Iris pigment epithelial cell (primary cell): ENCODE measurements at places on chromosomes 2 and 18.

GRCh38 chr2:218229851-218230250, 12.9 kb downstream of the ARPC2 start:
- peak; percentile 37 for DNase-seq

- no peak for DNase-seq
These were observed 28.1 kb downstream of the EXOC6B start for GRCh38 chr2:72797740-72798139.

DNA sequence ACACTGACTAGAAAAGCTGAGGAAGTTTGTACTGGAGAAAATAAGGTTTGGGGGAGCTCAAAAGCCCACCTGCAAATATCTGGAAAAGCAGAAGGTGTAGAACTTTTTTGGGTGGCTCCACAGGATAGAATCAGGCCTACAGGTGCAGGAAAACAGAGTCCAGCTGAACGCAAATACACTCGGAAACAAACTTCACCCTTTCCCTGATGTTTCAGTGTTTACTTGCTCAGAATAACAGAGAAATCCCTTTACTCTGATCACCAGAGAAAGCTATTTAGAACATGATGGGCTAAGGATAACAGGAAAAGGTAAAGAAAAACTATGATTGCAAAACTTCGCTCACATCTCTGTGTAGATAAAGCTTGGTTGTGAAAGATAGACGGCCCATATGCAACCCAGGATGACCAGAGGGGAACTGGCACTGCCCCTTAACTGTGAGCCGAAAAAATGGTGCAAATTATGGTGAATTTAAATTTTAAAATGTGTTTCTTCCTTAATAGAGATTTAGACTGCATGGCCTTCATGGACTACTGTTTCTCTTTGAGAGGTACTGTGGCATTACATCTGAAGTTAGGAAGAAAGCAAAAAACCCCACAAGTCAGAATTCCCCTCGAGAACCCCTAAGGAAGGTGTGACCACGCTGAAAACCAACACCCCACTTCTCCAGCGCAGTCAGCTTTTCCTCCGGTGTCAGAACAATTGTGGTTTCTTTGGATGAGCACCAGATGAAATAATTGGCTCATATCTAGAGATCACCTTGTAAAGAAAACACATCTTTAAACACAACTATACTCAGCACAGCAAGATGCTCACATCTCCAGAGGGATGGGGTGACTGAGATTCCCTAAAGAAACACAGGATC, 84.5 kb upstream of the TMEM247 start:
- DNase-seq: no peak

GRCh38 chr2:10424051-10424450, 24.1 kb downstream of the ODC1 start:
- peak; percentile 91 for DNase-seq

DNA sequence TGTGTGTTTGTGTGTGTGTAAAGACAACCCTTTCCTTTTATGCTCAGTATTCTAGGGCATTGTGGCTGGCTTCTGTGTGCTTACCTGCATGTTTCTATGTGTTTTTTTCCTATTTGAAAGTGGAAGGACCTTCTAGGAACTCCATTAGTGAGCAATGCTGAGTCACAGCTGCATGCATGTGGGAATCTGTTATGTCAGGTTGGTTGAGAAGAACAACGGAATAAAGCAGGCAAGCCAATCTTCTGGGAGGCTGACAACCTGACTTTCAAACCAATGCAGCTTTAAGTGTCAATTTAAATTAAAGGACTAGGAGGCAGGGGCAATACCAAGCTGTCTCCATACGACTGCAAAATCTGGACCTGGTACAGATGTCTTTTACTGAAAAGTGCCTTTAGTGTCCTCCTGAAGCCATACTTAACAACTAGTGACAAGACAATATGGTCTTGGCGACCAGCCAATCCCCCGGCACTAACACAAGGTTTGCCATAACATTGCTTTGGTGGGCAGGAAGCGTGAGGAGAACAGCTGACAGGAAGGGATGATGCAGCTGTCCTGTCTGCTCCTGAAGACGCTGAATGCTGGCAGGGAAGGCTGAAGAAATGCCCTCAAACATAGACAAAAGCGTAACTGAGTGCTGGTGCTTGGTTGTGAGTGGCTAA, 514.7 kb upstream of the CDH7 start:
- peak; percentile 8 for DNase-seq

- DNase-seq: no peak
These were observed 1.8 kb upstream of the CPO start for GRCh38 chr2:206937555-206937954.

- DNase-seq: peak; percentile 25
These were observed 214.9 kb downstream of the DSEL start for GRCh38 chr18:67301592-67301991.

DNA sequence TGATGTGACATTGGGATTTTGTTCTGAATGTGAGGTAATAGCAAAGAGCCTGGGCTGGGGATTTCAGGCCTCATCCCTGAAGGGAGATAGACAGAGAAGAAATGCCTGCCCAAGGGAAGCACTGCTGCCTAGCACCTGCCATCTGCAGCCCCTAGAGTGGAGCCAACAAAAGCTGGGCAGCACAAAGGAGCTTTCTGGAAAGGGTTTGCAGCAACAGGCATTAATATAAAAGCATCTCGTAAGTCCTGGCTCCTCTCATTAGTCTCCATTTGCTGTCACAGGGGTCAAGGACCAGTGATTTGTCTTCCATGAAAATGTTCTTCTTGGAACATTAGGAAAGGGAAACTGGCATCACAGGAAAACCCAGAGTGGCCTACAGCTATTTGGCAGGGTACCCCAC, 157.2 kb upstream of the SLC14A2 start:
- no peak for DNase-seq

DNA sequence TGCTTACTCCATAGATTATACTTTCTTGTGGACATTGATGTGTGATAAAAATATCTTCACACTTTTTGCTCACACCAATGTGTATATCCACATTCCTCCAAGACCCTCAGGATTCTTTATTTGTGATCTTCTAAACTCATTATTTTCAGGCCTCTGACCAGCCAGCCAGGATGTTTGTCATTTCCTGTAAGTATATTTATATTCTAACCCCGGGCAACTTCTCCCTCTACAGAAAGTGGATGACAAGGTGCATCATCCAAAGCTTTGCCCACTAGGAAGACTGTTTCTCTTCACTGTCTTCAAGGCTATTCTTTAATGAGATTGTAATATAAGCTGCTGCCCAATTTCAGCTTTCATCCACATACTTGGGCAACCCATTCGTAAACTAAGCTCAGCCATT, 3.6 kb upstream of the CWC22 start:
- no peak for DNase-seq

DNA sequence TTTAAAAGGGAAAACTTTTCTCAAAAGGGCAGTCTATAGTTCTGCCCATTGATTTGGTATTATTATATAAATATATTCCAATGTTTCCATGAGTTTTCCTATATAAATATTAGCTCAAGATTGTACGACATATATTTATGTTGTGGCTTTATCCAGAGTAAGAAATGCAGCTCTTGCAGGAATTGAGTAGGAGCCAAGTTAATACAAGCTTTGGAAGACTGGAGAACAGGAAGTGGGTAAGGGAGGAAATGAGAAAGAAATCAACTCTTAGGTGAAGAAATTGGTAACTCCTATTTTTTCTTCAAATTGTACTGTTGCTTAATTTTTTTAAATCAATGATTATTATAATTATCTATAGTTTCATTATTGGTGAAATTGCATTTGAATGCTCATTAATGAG, 105.4 kb upstream of the FAM117B start:
- peak; percentile 77 for DNase-seq

DNA sequence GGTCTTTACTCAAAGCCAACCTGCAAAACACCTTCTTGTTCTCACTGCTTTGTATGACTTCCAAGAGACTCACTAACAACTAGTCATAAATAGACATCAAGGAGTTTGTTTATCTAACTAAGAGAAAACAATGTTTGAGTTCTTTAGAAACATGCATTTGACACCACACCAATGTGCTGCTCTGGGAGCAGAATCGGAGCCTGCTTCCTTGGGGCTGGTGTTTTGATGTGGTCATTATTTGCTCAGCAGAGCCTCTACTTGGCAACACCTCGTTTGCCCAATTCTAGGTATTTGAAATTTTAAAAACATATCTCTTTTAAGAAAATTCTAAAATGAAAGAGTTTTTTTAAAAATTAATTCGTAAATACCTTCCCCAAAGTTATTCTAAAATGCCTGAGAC, 167.5 kb downstream of the BCL2 start:
- no peak for DNase-seq

DNA sequence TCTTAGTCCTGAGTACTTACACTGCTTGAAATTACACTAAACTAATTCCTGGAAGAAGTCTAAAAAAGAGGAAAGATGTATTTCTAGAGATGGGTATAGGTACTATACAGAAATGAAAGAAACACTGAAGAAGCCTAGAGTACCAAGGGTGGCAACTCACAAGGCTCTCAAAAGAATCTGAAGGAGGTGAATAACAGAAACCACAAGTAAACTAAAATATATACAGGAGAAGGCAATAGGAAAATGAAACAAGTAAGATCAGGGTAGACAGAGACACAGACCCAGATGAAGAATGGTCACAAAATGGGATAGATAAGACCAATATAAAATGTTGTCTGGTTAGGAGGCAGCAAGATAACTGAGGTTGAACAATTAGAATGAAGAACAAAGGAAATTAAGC, 59.9 kb downstream of the USP37 start:
- DNase-seq: no peak

DNA sequence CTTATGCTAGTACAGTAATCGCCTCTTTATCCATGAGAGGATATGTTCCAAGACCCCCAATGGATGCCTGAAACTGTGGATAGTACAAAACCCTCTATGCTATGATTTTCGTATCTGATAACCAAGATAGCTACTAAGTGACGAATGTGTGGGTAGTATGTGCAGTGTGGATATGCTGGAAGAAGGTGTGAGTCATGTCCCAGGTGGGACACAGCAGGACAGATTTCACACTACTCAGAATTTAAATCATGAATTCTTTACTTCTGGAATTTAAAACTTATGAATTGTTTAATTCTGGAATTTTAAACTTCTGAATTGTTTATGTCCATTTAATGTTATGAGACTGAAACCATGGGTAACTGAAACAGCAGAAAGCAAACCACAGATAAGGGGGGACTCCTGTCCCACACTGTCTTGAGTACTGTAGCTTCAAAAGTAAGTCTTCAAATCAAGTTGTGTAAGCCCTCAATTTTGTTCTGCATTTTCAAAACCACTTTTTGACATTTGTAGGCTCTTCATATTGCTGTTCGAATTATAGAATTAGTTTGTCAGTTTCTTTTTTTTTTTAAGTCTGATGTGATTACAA, 116.0 kb downstream of the LTBP1 start:
- DNase-seq: peak; percentile 75

GRCh38 chr2:138183705-138184104, 219.4 kb downstream of the HNMT start:
- no peak for DNase-seq

DNA sequence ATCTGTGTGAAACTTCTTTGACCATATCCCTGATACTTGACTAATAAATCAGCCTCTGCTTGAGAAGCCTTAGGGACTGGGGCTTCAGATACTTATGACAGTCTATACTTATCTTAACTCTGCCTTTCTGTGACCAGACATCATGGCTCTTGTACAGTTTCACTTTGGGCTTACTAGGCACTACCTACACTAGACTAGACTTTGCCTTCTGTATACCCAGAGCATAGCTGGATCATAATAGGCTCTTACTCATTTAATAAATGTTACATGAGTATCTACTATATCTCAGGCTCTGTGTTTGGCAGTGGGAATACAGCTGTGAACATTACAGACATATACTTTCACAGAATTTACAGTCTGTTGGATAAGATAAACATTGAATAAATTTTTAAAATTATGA, 9.0 kb downstream of the UGP2 start:
- DNase-seq: peak; percentile 15

DNA sequence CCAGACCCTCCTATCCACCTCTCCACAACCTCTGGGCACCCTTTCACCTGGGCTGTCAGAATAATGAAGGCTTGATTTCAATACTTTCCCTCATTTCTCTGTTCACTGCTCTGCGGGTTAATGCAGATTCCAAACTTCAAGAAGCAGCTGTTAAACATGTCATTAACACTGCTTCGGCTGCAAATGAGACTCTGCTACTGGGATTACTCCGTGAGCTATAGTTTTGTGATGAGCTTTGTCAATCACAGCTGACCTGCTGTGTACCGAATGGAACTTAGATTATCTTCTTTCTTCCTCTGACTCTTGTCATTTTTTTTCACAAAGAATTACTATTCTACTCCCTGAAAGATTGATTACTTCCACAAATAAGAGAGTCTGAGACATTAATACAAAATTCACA, 160.5 kb downstream of the TMEM182 start:
- DNase-seq: no peak

- no peak for DNase-seq
These were observed 99.2 kb upstream of the KYNU start for GRCh38 chr2:142778289-142778688.

GRCh38 chr2:10242998-10243925, 59.4 kb upstream of the HPCAL1 start:
- no peak for DNase-seq

- DNase-seq: no peak
These were observed 274.7 kb downstream of the HAUS1 start for GRCh38 chr18:46378864-46379207.

- no peak for DNase-seq
These were observed at the start of gene ARHGEF4 for GRCh38 chr2:130836501-130837174. ARHGEF4 (plus strand) TSS chr2:130836914; CDS start chr2:130836954, 40 bp downstream.

DNA sequence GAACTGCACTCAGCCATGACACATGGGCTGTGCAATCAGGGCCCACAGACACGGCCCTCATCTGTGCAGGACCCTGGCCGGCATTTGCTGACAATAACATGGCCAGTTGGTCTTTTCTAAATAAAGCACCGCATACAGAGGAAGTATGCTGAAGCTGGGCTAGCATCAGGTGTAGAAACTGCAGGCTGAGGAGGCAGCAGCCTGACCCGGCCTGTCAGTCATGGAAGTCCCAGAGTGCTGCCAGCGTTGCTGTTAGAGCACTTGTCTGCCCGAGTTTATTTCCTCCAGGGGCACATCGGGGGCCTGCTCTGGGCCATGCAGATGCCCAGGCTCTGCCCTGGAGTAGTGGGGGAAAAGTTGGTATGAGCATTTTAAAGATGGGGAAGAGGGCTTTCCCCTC, 4.1 kb upstream of the PTPN18 start:
- DNase-seq: no peak

DNA sequence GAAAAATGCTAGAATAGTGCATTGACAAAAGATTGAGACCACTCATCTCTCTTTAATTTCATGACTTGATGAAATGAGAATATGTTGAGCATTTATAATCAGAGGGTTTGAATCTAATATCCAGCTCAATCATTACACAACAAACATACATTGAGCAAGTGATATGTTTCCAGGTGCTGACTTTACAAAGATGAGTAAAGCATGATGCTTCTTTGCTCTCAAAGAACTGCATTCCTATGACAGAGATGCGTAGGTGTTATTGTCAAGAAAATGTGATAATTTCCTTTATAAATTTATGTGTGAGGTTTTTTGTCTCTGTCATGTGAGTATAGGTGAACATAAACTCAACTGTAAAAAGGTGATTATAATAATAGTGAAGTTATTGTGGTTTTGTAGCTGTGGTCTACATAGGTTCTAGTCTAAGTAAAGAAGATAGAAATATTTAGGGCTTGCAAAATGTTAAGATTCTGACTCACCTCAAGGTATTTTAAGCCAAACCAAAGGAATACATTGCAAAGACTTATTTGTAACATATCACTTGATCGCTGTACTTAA, 389.8 kb downstream of the GALNT13 start:
- no peak for DNase-seq
